Activated CD8-positive, alpha-beta memory T cell treated with anti-CD3 and anti-CD28 coated beads for 4 hours (primary cell): ENCODE measurements at places on chromosomes 11 and 22.

DNA sequence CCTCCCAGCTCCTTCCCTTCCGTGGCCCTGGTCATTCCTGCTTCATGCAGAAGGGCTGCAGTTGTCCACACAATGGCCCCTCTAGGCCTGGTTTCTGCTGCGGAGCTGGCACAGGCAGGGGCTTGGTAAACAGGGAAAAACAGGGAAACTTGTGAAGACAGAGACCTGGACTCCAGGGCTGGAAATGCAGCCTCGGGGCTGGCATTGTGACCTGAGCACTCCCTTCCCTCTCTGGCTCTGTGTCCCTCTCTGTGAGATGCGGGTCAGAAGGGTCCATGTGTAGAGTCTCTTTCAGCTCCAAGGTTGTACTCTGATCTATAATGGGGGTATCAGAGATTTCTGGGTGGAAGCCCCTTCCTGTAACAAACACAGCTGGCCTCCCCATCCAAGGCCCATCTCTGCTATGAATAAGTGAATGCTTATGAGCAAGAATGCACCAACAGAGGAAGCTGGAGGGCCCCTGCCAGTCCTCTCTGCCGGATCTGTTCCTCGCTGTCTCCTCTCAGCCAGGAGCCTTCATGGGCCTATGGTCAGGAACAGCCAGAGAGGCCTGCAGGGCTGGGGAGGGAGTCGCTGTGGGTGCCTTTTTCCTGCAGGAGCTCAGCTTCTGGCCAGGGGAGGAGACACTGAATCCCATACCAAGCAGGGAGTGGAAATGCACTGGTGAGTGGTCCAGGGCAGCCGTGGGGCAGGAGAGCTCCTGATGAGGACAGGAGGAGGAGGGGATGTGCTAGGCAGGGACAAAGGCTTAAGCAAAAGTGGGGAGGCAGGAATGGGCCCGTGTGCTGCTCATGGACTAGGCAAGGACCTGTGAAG lies 6.7 kb upstream of the DERL3 start:
- DNase-seq: no peak

GRCh38 chr11:73218106-73218829 lies at the start of gene P2RY2:
Gene P2RY2, plus strand, starts transcription at chr11:73218281. Its CDS starts 15,879 bp downstream, at chr11:73234160.
- DNase-seq: no peak

GRCh38 chr11:64339754-64340408 lies at the start of gene CCDC88B:
Gene CCDC88B, plus strand, starts transcription at chr11:64340204. Its CDS starts 63 bp downstream, at chr11:64340267.
- DNase-seq: peak; percentile 71

GRCh38 chr11:131954146-131954545 lies 583.7 kb downstream of the NTM start:
- DNase-seq: no peak

DNA sequence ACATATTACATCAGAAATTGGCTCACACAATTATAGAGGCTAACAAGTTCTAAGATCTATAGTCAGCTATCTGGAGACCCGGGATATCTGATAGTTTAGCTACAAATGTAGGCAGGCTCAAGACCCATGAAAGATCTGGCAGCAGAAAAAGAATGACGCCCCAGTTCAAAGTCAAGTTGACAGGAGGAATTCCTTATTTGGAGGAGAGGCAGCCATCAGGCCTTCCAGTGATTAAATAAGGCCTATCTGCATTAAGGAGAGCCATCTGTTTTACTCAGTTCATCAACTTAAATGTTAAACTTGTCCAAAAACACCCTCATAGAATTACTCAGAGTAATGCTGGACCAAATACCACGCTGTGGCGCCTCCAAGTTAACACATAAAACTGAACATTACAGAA lies 1402.6 kb downstream of the FAM181B start:
- no peak for DNase-seq

- DNase-seq: no peak
Measured at GRCh38 chr11:67405196-67405567, 1.3 kb downstream of the TBC1D10C start.

DNA sequence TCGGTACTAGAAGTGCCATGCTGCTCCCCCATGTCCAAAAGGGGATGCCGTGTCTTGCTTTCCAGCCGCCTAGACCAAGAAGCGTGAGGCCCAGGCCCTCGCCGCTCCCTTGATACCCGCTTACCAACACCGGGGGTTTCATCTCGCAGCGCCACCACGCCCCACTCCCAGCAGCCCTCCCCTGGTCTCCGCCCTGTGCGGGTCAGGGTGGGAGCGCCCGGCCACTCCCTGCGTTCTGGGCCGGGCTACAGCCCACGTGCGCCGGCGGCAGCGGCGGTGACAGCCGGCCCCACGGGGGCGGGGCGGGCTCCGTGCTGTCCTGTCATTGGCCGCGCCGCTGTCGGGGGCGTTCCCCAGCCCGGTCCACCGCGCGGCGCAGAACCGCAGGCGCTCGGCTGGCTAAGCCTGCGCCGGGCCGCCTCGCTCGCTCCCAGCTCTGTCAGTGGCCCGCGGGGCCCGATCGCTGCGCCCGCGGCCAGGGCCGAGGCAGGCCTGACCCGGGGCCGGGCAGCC lies at the start of gene MICAL2:
Gene MICAL2 (plus strand): TSS at position 390 of the 513 bp plus-strand sequence. CDS start 51,566 bp downstream, outside the sequence.
- DNase-seq: peak; percentile 69

DNA sequence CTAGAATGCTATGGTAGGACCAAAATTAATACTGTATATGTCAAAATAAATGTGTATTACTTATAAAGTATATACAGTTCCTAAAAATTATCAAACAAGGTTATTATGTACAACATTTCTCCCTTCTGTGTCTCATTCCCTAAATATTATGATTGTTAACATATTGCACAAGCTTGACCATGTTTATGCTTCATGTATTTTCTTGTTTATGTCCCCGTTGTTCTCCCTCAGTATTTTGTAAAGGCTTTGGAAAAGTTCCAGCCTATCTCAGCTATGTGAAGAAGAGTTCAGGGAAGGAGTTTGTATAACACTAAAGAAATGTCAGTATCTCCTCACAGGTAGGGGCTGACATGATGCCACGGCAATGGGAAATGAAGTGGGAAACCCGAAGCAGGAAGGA lies 19.6 kb downstream of the ADM start:
- DNase-seq: no peak

GRCh38 chr22:40352763-40353162 lies 6.5 kb downstream of the ADSL start:
- DNase-seq: no peak

- DNase-seq: no peak
Measured at GRCh38 chr11:86923999-86924766, 31.0 kb downstream of the FZD4 start.

DNA sequence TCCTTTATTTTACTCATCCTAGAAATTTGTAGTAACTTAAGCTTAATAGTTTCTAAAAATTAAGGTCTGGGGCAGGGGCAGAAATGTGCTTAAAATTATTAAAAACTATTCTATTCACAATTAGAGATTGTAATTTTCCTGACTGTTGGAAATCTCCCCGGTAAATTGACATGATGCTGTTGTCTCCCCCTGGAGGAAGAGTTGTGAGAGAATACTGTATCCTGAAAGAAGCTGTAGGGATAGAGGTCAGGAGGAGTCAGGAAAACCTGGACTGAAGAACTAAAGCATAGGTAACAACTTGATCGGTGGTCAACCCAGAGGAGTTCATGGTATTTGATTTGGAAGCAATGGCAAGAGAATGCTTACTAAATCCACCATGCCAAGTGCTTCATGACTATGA lies 16.2 kb upstream of the ESAM start:
- DNase-seq: no peak

- no peak for DNase-seq
Measured at GRCh38 chr22:27709919-27710675, 91.5 kb downstream of the MN1 start.
